ENCODE measurements at places on chromosomes 4 and X. TPM values are rescaled to one million over a fixed set of nuclear protein-coding genes. Genes with fewer than 3 reads are reported as not detected.

The DGKK gene
- not detected for total RNA-seq

The CRLF2 gene
- not detected for total RNA-seq

The MEPE gene
- total RNA-seq, result not detected

The FREM3 gene
- total RNA-seq, result not detected

The MAMLD1 gene
- 4.1 TPM for total RNA-seq

The SLC10A4 gene
- total RNA-seq, result not detected

The CSAG2 gene
- not detected for total RNA-seq

GRCh38 chr4:76708971-76709771, 188.8 kb downstream of the SOWAHB start:
- DNase-seq, result no peak

- DNase-seq, result peak; percentile 50
Measured at GRCh38 chr4:53716011-53716410, 124.7 kb upstream of the LNX1 start.

DNA sequence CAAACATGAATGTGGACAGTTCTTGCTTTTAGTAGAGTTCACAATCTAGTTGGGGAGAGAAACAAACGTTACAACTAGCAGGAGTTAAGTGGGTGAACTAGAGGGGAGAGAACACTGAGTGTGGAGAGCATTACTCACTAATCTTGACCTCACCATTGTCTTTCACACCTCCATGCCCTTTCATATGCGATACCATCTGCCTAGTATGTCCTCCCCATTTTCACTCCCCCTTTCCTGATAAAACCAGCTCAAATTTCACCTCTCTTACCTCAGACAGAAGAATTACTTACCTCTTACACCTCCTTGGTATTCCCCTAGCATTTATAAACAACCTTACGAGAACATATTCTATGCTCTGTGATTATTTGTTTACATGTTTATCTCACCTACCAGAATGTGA, 53.6 kb downstream of the LAS1L start:
- no peak for DNase-seq

DNA sequence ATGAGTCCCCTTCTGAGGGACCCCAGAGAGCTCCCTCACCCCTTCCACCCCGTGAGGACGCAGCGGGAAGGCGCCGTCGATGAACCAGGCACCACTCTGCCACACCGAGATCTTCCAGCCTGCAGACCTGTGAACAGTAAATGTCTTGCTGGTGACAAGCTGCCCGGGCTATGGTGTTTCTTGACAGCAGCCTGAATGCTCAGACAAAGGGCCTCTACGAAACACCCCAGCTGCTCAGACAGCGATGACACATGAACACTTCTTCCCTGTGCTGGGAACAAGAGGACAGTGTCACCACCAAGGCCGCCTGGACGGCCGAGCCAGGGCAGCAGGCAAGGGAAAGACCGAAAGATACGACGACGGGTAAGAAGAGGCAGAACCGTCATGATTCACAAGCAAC, 30.6 kb upstream of the GTPBP6 start:
- DNase-seq, result no peak

- DNase-seq, result no peak
Measured at GRCh38 chr4:13525606-13526281, 18.6 kb downstream of the NKX3-2 start.

DNA sequence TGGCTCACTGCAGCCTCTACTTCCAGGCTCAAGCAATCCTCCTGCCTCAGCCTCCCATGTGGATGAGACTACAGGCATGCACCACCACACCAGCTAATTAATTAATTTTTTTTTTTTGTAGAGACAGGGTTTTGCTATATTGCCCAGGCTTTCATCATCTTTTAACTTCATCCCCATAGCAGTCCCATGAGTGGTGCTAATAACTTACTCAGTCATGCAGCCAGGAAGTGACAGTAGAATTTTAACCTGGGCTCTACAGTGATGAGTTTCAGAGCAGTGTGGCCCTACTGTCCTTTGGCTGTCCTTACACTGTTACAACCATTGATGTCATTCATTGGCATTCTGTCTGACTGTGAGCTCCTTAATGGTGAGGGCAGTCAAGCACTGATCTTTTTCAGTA, 3.9 kb upstream of the OCIAD2 start:
- no peak for DNase-seq

DNA sequence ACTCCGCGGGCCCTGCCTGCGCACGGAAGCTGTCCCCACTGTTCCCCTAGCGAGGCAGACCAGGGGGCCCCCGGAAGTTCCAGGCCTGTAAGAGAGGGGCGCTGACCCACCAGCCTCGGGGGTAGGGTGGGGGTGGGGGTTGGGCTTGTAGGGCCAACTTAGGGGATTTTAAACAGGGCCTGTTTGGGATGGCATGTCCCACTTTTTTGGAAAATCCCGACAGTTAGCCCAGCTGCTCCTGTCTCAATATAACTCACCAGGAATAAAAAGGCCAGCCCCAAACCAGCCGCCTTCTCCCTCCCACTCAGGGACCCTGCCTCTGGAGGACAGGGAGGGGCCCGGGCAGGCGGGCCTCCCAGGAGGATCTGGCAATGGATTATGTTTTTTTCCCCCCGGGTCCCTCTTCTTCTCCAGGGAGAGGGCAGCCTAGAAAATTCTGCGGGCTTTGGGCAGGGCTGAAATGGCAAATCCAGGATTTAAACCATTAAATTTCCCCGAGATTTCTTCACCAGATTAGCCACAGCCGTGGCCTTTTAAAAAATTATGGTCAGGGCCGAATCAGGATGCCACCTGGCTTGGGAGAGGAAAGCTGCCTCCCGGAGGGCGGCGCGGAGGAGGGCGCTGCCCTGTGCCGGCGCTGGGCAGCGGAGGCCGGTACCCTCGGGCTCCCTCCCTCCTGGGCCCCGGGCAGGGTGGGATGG, 957 bp downstream of the PPP2R2C start:
- no peak for DNase-seq

DNA sequence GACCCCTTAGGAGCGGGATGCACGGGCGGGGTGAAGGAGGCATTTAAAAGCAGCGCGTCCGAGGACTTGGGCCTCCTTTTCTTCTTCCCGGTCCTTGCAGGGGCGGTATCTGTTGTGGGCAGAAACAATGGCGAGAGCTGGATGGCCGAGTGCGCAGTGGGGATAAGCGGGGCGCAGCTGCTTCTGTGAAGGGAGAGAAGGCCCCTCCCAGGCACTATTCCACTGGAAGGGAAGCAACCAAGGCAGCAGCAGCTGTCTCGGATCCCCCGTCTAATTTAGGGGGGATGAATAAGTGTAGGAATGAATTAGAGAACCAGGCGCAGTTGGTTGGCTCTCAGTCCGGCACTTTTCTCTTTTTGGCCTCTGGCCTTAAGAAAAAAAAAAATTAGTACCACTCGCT, 995 bp downstream of the SMARCA5 start:
- DNase-seq, result peak; percentile 77

DNA sequence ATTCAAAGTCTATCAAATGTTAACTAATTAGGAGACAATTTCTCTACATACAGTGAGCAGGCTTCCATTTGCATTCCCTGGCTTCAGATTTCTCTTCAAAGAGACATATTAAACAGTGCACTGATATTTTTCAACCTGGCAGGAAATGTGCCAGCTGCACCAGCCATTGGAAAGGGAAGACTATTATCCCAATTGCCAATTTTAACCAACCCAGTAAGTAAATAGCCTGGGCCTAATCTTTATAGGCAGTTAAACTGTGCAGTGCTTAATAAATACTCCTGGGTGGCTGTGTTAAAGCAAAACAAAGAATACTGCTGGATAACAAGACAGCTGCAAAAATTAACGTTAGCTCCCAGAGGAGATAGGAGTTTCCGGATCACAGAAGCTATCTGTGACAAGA, 111.9 kb upstream of the GALNT7 start:
- no peak for DNase-seq

GRCh38 chr4:147103403-147103946, 157.8 kb upstream of the TTC29 start:
- DNase-seq, result peak; percentile 99

DNA sequence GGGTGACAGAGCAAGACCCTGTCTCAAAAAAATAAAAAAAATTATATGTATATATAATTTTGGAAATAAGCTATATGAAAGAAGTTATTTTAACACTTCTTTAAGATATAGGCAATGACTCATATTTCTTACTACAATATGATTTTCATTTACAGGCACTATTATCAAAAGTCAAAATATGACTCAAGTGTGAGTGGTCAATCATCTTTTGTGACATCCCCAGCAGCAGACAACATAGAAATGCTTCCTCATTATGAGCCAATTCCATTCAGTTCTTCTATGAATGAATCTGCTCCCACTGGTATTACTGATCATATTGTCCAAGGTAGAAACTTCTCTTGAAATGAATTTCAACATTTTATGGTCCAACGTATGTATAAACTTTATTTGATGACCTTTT, 20.8 kb downstream of the OCIAD1 start:
- DNase-seq, result no peak

DNA sequence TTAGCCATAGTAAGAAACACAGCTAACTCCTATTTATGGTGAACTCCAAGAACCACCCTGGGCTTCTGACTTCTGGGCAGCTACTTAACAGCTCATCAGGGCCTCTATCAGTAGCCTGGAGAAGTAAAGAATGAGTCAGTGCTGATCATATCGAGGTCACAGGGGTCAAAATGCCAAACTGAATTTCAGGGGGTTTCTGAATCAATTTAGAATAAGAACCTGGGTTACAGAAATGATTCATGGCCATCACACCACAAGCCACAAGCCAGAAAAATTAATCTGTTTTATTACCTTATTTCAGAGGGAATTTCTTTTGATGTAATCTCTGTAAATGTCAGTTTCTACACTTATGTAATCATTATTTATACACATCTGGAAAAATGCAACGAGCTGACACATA, 64.4 kb downstream of the CHST7 start:
- peak; percentile 39 for DNase-seq

DNA sequence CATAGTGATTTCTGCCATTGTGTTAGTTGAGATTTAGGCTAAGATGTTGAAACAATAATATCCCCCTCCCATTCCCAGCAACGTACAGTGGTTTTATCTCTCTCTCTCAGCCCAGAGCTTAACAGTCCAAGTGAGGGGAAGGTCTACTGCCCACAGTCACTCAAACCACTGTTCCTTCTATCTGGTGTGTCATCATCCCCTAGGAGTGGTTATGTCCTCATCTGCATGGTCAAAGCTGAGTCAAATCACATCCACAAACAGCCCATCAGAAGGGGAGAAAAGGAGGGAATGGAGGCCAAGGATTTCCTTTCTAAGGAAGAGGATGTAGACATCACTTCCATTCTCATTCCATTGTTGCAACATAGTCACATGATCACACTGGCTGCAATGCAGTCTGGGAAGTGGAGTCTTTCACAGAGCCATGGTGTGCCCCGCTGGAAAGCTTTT, 42.8 kb upstream of the CHRNA9 start:
- DNase-seq, result peak; percentile 35

DNA sequence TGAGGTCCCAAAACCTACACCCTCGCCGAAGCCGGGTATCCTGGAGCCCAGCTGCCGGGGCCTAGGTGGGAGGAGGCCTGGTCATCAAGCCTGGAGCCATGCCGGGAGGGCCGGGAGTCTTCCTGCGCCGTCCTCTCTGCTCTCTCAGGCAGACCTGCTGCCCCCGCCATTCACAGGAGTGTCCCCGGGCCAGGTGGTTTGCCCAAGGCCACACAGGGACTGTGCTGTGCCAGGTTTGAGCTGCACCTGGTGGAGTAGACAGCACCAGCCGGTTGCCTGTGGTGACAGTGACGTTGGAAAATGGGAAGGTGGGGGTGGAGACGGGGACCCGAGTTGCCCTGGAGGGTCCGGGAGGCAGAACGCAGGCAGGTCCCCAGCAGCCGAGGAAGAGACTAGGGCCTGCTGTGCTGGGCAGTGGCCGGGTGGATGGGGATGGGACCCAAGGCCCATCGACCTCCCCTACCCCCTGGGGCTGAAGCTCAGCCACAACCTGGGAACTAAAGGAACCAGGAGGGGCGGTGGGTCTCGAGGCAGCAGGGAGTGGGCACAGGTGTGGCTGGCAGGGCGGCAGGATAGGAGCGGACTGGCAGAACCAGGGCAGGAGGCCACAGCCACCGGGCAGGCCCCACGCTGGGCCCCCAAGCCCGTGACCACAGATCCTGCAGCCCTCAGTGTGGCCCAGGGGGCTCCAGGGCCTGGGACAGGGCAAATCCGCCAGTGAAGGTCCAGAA, 9.5 kb downstream of the DOK7 start:
- DNase-seq, result no peak

GRCh38 chr4:13922873-13923645, 295.5 kb upstream of the BOD1L1 start:
- no peak for DNase-seq

- DNase-seq, result no peak
Measured at GRCh38 chrX:132685276-132685675, 196.4 kb upstream of the MBNL3 start.

DNA sequence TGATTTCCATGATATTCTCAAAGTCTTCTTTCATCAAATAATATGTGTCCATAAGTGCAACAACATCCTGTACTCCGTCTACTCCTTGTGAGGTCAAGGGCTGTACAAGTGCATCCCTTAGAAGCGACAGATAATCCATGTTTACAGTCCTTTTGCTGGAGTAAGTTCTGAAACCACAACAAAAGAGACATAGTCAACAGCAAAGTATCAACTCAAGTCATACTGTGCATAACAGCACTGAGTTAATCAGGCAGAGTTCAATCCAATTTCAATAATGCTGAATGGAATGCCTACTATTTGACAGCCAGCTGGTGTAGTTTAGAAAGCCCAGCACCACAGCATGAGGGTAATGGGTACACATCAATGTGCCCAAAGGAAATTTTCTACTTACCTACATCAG, 74.5 kb downstream of the RFC1 start:
- DNase-seq, result no peak

DNA sequence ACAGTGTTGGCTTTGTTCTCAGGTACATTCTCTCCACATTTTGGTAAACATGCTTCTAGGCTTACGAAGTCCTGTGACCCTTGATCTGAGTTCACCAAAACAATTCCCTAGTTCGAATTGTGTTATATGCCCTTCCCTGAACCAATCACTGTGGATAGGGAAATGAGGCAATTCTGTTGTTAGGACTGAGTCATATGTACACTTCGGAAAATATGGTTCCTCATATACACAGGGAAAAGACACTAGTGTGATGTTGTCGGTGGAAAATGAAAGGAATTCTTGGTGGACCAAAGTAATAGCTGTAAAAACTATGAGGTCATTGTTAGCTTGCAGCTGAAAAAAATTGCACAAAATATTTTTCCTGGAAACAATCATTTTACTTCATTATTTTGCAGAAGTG, 46.6 kb upstream of the MAGEC2 start:
- DNase-seq, result no peak

GRCh38 chr4:106238820-106239420, 77.1 kb downstream of the TBCK start:
- peak; percentile 59 for DNase-seq

DNA sequence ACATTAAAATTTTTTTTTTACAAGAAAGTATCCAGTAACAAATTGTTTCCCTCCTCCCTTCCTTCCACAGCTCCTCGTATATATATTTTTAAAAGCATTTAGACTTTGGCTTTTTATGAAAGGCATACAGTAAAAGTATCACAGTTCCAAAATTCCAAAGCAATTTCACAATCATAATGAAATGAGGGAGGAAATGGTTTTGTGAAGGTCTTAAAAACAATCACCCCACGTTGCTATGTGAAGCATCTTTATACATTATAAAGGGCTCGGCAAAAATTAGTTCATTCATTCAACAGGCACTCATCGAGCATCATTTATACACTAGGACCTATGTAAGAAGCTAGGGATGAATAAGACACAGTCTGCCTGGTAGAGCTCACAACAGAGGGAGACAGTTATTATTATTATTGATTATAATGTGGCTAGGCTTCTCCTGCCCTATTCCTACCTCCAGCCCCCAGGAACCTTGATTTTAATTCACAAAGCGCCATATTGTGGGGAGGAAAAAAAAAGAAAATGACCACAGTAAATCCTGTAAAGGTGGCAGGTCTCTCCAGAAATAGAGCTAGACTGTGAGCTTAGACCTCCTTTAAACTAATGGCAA, 239.9 kb downstream of the MAML3 start:
- peak; percentile 69 for DNase-seq

- DNase-seq, result no peak
Measured at GRCh38 chrX:111402344-111402743, 9.6 kb downstream of the DCX start.

All from GM23248 (cell line).